Lower lobe of right lung (tissue), 2 donors: ENCODE measurements at places on chromosomes 16 and 17. TPM values are rescaled to one million over a fixed set of nuclear protein-coding genes. Genes with fewer than 3 reads are reported as not detected.

DNA sequence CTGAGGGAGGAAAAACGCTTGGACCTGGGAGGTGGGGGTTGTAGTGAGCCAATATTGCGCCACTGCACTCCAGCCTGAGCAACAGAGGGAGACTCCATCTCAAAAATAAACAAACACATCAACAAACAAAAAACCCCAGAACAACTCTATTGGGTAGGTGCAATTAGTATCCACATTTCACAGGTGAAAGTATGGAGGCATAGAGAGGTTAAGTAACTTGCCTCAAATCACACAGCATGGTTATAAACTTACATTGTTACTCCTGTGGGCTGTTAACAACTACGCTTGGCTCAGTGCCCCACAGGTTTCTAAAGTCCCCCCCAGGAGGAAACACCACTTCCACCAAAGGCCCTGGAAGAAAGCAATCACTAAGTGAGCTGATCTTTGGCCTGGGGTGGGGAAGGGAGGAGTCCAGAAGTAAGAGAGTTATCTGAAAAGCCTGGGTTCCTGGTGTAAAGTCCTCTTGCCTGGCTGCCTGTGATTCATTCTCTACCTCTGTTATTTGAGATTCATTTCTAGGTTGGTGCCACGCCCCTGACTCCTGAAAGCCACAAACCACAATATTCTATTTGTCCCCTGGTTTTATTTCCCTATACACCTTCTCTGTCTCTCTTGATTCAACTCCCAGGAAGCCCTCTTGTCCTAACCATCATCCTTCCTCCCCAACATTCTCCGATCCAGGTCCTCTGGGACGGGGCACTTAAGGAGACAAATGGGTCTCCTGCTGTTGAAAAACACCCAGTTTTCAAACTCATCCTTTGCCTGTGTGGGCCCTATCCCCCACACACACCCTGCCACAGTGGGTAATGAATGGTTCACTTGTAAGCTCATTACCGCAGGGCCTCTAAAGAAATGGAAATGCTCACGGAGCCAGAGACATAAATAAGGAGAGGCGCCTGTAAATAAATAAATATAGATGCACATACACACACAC is 195.4 kb downstream of the XYLT1 start:
- H3K27me3 ChIP-seq: no peaks in the 10 kb centered on the region
- H3K4me3 ChIP-seq: no peak overlapping the region
- no peaks in the 10 kb centered on the region for H3K36me3 ChIP-seq
- H3K27ac ChIP-seq: no peak overlapping the region
- DNase-seq: no peak

GRCh38 chr16:1174477-1175357 is 21.8 kb downstream of the CACNA1H start:
- DNase-seq: no peak
- H3K4me1 ChIP-seq: no peaks in the 10 kb centered on the region
- H3K27ac ChIP-seq: no peak overlapping the region
- H3K36me3 ChIP-seq: no peaks in the 10 kb centered on the region
- no peak overlapping the region for H3K4me3 ChIP-seq

DNA sequence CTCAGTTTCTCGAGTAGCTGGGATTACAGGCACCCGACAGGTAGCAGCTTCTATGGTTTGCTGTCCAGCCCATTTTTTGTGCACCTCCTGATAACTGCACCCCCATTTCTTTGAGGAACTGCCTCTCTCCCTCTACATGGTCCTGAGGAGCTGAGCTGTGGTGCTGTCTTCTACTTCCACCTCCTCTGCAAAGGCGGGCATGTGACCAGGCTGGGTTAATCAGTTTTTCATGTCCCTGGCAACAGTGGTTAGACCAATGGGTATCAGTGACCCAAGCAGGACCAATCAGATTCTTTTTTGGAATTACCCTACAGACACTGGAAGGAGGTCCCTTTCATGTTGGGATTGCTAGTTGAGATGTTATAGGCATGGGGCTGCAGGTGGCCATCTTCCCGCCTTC is 41.3 kb downstream of the TBX21 start:
- H3K36me3 ChIP-seq: no peaks in the 10 kb centered on the region
- H3K4me3 ChIP-seq: no peak overlapping the region
- H3K27ac ChIP-seq: no peak overlapping the region
- H3K4me1 ChIP-seq: no peaks in the 10 kb centered on the region
- peaks cover 47% of the 10 kb centered on the region for H3K27me3 ChIP-seq
- no peak for DNase-seq

DNA sequence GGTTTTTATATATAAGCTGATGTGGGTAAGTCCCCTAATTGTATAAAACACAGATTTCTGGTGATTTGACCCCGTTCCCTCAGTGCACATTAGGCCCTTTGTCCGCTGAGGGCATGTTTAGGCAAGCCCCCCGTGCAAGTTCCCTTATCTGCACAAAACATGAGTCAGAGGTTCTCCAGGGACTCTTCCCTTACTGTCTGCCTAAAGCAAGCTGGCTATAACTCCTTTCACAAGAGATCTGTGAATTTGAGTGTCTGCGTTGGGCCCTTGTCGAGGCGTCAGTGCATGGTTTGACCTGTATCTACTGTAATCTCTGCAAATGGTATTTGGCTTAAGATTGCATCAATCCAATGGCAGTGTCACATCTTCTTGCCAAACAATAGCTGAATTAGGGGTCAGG is 712.8 kb downstream of the CDH8 start:
- no peaks in the 10 kb centered on the region for H3K4me1 ChIP-seq
- no peak overlapping the region for H3K4me3 ChIP-seq
- H3K27me3 ChIP-seq: no peaks in the 10 kb centered on the region
- no peak overlapping the region for H3K27ac ChIP-seq

TBC1D3C gene
- 0.38 TPM for total RNA-seq

HIRIP3 gene
- total RNA-seq: 22.1 TPM

RUNDC1 gene
- total RNA-seq: 17.1 TPM

GRCh38 chr17:63515426-63515825 is 7.7 kb upstream of the KCNH6 start:
- H3K27me3 ChIP-seq: peaks cover 3% of the 10 kb centered on the region
- H3K36me3 ChIP-seq: no peaks in the 10 kb centered on the region
- no peak overlapping the region for H3K27ac ChIP-seq
- no peaks in the 10 kb centered on the region for H3K4me1 ChIP-seq
- H3K4me3 ChIP-seq: no peak overlapping the region

- H3K4me1 ChIP-seq: peaks cover 21% of the 10 kb centered on the region
- DNase-seq: peak; percentile 14
- H3K36me3 ChIP-seq: no peaks in the 10 kb centered on the region
Measured at GRCh38 chr16:57541754-57542435, 548 bp upstream of the ADGRG5 start.

DNA sequence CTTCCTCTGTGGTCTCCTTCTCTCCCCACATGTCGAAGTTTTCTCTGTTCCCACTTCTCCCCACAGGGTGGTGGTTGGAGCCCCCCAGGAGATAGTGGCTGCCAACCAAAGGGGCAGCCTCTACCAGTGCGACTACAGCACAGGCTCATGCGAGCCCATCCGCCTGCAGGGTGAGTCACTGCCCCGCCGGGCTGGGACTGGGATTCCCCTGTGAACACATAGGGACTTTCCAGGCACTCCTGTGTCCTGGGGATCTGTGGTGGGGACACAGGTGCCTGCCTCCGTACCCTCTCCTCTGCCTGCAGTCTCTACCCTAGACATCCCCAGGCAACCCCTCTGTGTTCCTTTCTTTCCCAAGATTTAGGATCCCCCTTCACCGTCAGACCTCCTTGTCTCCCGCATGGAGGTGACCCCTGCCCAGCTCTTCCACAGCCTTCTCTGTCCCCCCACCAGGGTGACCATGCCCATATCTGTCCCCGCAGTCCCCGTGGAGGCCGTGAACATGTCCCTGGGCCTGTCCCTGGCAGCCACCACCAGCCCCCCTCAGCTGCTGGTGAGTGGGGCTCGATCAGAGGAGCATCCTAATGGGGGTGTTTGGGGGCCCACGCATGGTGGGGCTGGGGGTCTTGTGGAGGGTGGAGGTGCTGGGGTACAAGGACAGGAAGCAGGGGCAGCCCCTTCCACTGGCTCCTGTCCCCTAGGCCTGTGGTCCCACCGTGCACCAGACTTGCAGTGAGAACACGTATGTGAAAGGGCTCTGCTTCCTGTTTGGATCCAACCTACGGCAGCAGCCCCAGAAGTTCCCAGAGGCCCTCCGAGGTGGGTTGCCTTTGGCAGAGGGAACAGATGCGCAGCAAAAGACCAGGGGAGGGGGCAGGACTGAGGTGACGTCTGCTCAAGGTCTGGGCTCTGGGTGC is 5.8 kb downstream of the ITGAM start:
- peaks cover 10% of the 10 kb centered on the region for H3K4me1 ChIP-seq
- H3K4me3 ChIP-seq: no peak overlapping the region
- H3K27me3 ChIP-seq: no peaks in the 10 kb centered on the region
- no peaks in the 10 kb centered on the region for H3K36me3 ChIP-seq
- DNase-seq: no peak
- H3K27ac ChIP-seq: no peak overlapping the region

GRCh38 chr17:42560246-42560645 is 1.7 kb upstream of the COASY start:
- H3K4me3 ChIP-seq: no peak overlapping the region
- H3K4me1 ChIP-seq: peaks cover 39% of the 10 kb centered on the region
- no peak for DNase-seq
- no peak overlapping the region for H3K27ac ChIP-seq
- peaks cover 13% of the 10 kb centered on the region for H3K36me3 ChIP-seq

DNA sequence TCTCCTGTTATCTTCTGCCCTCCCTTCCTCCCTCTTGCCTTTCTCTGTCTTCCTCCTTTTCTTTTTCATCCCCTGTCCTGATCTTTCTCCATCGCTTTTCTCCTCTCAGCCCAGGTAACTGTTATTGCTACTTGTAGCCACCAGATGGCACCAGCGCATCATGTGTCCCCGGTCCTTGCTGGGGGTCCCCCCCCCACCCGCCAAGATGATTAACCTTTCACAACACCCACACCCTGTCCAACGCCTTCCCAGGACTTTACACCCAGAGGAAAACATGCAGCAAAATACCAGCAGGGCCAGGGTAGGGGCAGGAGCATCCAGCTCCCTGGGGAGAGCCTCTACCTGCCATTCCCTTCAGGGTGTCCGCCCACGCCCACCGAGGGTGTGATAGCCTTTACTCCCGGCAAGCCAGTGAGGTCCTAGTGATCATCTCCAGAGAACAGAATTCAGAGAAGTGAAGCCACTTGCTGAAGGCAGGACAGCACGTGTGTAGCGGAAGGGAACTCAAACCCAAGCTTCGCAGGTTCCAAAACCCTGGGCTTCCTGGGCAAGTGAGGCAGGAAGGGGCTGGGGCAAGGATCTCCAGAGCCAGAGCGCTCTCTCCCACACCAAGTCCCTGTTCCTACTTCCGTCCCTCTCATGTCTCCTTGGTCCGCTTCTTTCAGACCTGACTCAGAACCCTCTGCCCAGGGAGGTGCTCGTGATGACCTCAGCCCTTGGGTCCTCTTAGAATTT is 13.4 kb upstream of the TAC4 start:
- no peak for DNase-seq
- H3K4me3 ChIP-seq: no peak overlapping the region
- peaks cover 5% of the 10 kb centered on the region for H3K4me1 ChIP-seq
- H3K27ac ChIP-seq: no peak overlapping the region
- H3K36me3 ChIP-seq: no peaks in the 10 kb centered on the region
- peaks cover 17% of the 10 kb centered on the region for H3K27me3 ChIP-seq

- peaks cover 19% of the 10 kb centered on the region for H3K4me1 ChIP-seq
- no peak overlapping the region for H3K4me3 ChIP-seq
- no peaks in the 10 kb centered on the region for H3K27me3 ChIP-seq
- no peak for DNase-seq
- H3K27ac ChIP-seq: no peak overlapping the region
- no peaks in the 10 kb centered on the region for H3K36me3 ChIP-seq
Measured at GRCh38 chr16:66490774-66491715, 58.9 kb downstream of the TK2 start.

DNA sequence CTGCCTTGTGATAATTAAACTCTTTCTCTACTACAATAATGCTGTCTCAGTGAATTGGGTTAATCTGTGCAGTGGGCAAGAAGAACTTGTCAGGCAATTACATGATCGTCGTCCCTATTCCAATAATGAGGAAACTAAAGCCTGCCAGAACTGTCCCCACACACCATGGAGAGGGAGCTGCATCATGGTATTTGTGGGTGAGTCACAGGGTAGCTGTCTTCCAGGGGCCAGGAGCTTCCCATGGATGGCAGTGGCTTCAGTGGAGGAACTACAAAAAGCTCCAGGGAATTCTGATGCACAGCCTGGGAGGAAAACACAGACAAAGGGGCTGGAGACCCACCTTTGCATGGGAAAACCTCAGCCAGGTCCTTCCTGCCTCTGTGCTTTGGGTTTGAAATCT is 83.3 kb upstream of the C16orf82 start:
- H3K27me3 ChIP-seq: no peaks in the 10 kb centered on the region
- no peak overlapping the region for H3K27ac ChIP-seq
- no peak for DNase-seq
- no peaks in the 10 kb centered on the region for H3K36me3 ChIP-seq

- peaks cover 48% of the 10 kb centered on the region for H3K4me1 ChIP-seq
- H3K36me3 ChIP-seq: no peaks in the 10 kb centered on the region
- H3K27ac ChIP-seq: peak overlapping the region; percentile 32
- H3K4me3 ChIP-seq: no peak overlapping the region
- DNase-seq: peak; percentile 63
- H3K27me3 ChIP-seq: no peaks in the 10 kb centered on the region
Measured at GRCh38 chr17:27466743-27467375, 10.6 kb downstream of the KSR1 start.

TP53TG3F gene
- total RNA-seq: not detected

- H3K4me3 ChIP-seq: peak overlapping the region; percentile 83
- peak overlapping the region; percentile 94 for H3K27ac ChIP-seq
- DNase-seq: peak; percentile 74
- H3K27me3 ChIP-seq: no peaks in the 10 kb centered on the region
Measured at GRCh38 chr16:67537270-67537635, 8.6 kb downstream of the RIPOR1 start.

YPEL2 gene
- 22.9 TPM for total RNA-seq

DNA sequence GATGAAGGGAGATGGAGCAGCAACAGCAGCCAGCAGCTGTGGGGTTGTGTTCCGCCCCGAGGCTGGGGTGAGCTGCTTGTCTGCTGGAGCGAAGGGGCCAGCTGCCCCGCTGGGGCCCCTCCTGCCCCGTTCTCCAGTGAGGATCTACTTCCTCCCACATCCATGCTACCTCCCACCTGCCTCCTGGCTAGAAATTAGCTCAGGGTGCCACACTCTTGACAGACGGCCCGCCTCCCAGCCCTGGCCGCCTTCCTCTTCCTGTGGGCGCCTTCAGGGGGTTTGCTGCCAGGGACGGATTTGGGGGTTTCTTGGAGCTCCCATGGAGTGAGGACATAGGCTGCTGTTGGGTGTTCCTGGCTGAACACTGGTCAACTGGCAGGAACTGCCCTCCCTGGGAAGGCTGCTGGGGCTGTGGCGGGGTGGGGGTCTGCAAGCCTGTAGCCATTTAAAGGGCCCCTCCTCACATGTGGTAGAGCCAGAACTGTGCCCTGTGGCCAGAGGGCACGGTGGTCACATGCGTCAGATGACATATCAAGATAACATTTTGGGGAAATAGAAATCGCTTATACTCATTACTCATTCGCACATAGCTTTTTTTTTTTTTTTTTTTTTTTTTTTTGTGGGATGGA is 13.1 kb downstream of the TBC1D24 start:
- no peak for DNase-seq
- no peaks in the 10 kb centered on the region for H3K36me3 ChIP-seq
- no peak overlapping the region for H3K27ac ChIP-seq
- peaks cover 49% of the 10 kb centered on the region for H3K4me1 ChIP-seq

GRCh38 chr17:77618173-77618572 is 340.3 kb upstream of the TNRC6C start:
- no peaks in the 10 kb centered on the region for H3K36me3 ChIP-seq
- no peak overlapping the region for H3K4me3 ChIP-seq
- H3K27ac ChIP-seq: no peak overlapping the region
- peaks cover 9% of the 10 kb centered on the region for H3K4me1 ChIP-seq
- DNase-seq: no peak

KRT27 gene
- not detected for total RNA-seq

- peak overlapping the region; percentile 55 for H3K4me3 ChIP-seq
- H3K36me3 ChIP-seq: peaks cover 4% of the 10 kb centered on the region
- DNase-seq: peak; percentile 85
- H3K27ac ChIP-seq: peak overlapping the region; percentile 80
Measured at GRCh38 chr17:35345926-35346771, 27.3 kb downstream of the SLFN11 start.

SPATA32 gene
- not detected for total RNA-seq
